ENCODE measurements at places on chromosomes 2 and 18.

DNA sequence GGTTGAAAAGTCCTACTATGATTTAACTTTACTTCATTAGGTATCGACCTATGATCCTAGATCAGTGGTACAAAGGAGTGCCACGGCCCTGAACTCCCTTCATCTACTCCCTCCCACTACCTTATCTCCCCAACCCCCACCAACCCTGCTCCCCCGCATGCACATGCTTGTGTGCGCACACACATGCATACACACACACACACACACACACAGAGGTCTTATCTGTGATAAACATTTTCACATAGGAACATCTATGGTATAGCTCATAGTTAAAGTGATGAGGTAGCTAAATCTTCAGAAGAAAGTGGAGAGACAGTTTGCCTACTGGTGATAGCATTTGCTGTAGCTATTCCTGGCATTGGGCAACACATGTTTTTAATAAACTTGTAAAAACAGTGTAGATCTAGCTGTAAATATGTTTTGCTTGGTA, 471.3 kb downstream of the ZEB2 start:
- no peak for DNase-seq

DNA sequence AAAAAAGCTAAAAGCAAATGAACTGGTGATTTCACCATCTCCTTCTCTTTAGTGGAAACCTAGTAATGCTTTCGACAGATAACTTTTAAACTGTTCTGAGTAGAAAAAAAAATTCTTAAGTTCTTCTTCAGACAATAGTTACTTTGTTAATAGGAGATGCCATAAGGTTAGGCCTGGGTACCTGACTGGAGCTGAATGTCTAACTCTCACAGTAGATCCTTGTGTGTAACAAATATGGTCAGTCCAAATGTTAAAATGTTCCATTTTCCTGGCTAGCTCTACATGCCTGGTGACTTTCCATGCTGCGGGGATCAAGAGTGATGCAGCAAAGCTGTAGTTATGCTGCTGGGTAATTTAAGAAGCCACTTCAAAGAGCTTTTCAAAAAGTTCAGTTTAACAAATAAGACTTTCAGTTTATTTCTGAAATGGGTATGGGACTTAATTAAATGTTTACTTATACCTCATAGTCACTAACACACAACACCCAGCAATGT, 264.0 kb upstream of the SESTD1 start:
- DNase-seq: no peak

GRCh38 chr2:85110991-85111560, 22.1 kb upstream of the TCF7L1 start:
- no peak for DNase-seq

DNA sequence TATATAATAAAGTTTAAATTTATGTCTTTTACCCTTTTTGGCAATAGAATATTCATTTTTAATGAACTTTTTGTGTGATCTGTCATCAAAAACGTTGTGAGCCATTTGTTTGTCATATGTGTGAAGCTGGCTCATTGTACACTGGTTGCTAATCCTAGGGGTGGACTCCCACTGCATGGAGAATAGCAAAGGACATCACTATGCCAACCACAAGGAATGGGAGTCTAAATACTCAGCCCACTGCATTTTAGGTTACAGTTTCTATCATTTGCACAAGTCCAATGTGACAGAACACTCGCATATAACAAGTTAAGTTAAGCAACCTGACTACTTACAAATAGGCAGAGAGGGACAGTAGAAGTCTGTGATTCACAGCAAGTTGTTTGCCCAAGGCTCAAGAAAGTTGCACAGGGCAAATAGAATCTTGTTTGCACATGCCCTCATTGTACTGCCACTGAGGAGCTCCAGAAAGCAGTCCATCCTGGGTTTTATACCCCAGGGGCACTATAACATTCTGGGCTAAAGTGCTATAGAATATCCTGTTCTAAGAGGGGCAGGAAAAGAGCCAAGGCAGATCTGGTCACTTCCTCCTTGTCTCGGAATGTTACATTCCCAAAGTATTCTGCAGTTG, 545.9 kb upstream of the GCFC2 start:
- no peak for DNase-seq

- DNase-seq: no peak
Measured at GRCh38 chr2:227214622-227215041, 50.2 kb downstream of the COL4A3 start.

- no peak for DNase-seq
Measured at GRCh38 chr2:60440767-60441163, 112.7 kb downstream of the BCL11A start.

DNA sequence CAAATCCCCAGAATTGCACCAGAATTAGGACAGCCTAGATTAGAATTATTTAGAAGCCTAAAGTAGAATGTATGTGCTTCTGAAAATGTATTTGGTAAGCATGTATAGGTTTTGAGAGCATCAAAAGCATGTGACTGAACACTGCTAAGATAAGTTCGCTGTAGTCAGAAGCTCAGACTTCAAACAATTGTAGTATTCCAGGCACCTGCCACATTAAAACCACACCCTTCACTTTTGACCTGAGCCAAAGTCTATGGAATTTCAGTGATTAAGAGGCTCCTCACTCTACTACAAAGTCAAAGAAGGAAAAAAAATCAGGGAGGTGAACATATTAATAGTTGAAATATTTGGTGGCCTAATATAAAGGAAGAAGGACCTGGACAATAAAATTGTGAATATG, 8.2 kb downstream of the KCNJ3 start:
- DNase-seq: no peak

- no peak for DNase-seq
Measured at GRCh38 chr2:206379266-206379665, 64.1 kb upstream of the ADAM23 start.

- no peak for DNase-seq
Measured at GRCh38 chr2:72893594-72894319, 6.5 kb downstream of the SPR start.

GRCh38 chr2:219460424-219460926, 25.8 kb downstream of the SPEG start:
- DNase-seq: no peak

DNA sequence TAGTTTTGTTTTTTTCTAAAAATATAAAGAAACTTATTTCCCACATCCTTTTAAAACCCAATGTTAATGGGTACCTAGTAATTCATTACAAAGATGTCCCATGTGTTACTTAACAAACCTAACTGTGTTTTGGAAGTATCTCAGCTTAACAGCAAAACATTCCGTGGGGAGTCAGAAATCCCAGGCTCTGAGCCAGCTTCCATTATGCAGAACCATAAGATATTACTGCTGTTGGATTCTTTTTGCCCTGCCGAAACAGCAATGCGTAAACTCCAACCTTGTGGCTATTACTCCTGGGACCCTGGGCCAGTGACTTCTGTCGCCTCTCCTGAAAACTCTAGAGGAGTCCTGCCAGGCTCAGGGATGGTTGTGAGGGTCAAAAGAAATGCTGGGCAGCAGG, 174.1 kb downstream of the UXS1 start:
- DNase-seq: no peak

DNA sequence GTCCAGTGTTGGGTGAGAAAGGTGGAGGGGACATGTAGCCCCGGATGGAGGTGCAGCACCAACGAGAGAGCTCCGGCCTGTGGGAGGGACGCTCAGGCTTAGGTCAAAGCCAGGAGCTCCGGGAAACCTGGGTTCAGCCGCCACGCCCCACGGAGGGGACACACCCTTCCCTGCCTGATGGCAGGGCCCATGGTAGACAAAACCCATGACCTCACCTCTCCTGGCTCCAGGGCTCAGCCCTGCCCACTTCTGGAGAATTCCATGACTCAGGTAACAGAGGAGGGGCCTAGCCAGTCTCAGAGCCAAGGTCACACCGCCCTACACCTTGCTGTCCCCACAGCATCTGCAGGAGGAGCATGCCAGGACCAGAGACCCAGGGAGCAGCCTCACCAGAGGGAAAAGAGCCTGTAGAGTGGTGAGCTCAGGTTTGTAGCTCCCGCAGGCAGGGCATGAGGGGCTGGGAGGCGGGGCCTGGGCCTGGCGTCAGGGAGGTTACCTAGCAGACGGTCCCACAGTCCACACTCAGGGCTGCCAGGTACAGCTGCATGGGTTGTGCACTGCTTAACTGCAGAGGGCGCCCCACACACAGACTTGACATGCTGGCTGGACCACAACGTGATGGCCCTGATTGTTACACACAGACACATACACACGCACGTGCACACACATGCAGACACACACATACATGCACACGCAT, 70.8 kb upstream of the SMAD7 start:
- peak; percentile 41 for DNase-seq

- DNase-seq: no peak
Measured at GRCh38 chr2:161426922-161427663, 11.0 kb downstream of the TBR1 start.

GRCh38 chr2:170227507-170227947, 49.6 kb downstream of the MYO3B start:
- DNase-seq: no peak

DNA sequence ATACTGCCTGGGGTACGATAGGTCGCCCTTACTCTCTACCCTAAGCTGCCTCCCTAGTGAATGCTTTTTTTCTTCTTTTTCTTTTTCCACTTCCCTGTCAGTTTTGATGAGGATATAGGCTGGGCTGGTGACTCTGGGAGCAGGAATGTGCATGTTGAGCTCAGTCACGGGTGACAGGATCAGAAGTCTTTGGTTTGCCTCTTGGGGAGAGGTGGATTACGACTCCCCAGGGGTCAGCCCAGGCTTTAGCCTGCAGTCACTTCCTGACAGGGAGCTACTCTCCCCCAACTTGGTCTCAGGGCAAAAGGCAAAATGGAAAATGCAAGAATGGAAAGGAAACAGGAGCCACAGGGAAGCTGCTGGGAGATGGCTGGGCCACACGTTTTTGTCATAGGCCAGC, 57.3 kb downstream of the THNSL2 start:
- DNase-seq: no peak

GRCh38 chr2:112065966-112066365, 10.9 kb downstream of the TMEM87B start:
- DNase-seq: no peak

DNA sequence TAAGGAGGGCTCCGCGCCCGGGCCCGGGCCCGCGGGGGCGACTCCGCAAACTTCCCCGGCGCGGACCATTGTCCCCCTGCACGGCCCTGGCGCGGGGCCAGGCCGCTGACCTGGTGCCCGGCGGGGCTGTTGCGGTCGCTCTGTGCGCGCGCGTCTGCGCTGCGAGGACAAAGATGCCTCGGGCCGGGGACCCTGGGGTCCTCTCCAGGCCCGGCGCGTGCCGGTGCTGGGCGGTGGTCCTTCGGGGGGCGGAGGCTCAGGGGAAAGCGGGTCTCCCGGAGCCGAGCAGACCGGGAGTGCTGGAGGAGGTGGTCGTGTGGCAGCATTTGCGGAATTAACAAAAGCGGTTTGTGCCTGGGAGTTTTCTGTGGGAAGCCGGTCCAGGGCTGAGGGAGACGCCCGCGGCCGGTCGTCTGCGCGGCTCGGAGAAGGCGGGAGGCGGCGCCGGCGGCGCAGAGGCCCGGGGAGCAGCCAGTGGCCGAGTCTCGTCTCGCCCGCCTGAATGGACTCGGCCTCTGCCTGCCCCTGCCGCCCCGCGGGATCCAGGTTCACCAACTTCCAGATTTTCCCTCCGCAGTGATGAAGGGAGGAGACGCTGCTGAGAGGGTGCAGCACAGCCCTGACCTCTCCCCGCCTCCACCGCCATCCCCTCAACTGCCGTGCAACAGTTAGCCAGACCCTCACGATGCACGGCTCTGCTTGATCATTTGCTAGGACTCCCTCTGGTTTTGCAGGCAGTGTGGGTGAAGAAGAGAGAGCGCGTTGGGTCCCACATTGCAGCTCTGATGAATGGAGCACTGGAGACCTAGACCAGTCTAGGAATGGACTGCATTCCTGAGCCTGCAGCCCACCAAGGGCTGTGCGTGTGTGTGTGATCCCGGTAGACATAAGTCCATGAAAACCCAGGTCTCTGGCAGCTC, 705 bp downstream of the EFR3B start:
- DNase-seq: no peak

- DNase-seq: no peak
Measured at GRCh38 chr18:57337890-57338289, 14.5 kb upstream of the ST8SIA3 start.

- no peak for DNase-seq
Measured at GRCh38 chr18:30132959-30133358, 909.6 kb downstream of the DSC3 start.

- DNase-seq: no peak
Measured at GRCh38 chr2:238244151-238244550, 4.3 kb upstream of the HES6 start.

DNA sequence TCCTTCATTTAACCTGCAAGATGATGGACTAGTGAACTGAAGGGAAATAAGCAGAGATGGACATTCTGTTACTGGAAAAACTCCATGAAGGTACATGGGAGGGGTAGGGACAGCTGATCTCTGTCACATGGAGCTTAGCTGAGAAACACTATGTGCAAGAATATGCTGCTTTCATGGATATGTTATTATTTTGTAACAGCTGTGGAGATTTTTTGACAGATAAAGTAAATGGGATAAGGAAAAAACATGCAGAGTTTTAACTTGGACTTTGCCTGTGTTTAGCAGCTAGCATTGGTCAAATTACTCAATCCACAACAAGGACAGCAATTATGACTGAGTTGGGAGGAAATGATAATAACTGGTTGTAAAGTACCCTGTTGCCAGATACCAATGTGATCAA, 28.7 kb upstream of the HNRNPA3 start:
- no peak for DNase-seq

GRCh38 chr2:28054916-28055315, 164.4 kb downstream of the BABAM2 start:
- no peak for DNase-seq

GRCh38 chr2:37653805-37654378, 17.6 kb downstream of the CDC42EP3 start:
- no peak for DNase-seq
